ENCODE measurements at places on chromosomes 5 and 9. TPM values are rescaled to one million over a fixed set of nuclear protein-coding genes. Genes with fewer than 3 reads are reported as not detected.
A peak's percentile ranks its signal among the peaks of the same experiment; 100 is the strongest.

Gene SHOC1
- total RNA-seq, result 0.26 TPM

Gene IFNW1
- total RNA-seq, result not detected

Gene CHSY3
- 6.5 TPM for total RNA-seq

Gene PPP2R2B
- not detected for total RNA-seq

Gene CTSL
- 60.2 TPM for total RNA-seq

Gene LCP2
- total RNA-seq, result 1.6 TPM

Gene LVRN
- 0.52 TPM for total RNA-seq

- no peaks in the 10 kb centered on the region for H3K27me3 ChIP-seq
- no peak overlapping the region for H3K27ac ChIP-seq
- no peaks in the 10 kb centered on the region for H3K4me1 ChIP-seq
- H3K4me3 ChIP-seq, result no peak overlapping the region
- no peak for DNase-seq
Measured at GRCh38 chr5:149040421-149040820, 22.4 kb downstream of the SH3TC2 start.

GRCh38 chr9:129989362-129989708 is 53.7 kb downstream of the FNBP1 start:
- H3K4me3 ChIP-seq, result no peak overlapping the region
- no peak for DNase-seq
- H3K4me1 ChIP-seq, result no peaks in the 10 kb centered on the region
- no peaks in the 10 kb centered on the region for H3K27me3 ChIP-seq
- H3K36me3 ChIP-seq, result no peaks in the 10 kb centered on the region

- no peaks in the 10 kb centered on the region for H3K27me3 ChIP-seq
- no peaks in the 10 kb centered on the region for H3K36me3 ChIP-seq
- no peak overlapping the region for H3K4me3 ChIP-seq
- no peak overlapping the region for H3K27ac ChIP-seq
- no peak for DNase-seq
Measured at GRCh38 chr5:122468351-122469116, 156.5 kb downstream of the SNCAIP start.

GRCh38 chr5:26700759-26701384 is 337.5 kb downstream of the CDH9 start:
- no peaks in the 10 kb centered on the region for H3K36me3 ChIP-seq
- DNase-seq, result peak; percentile 6
- no peak overlapping the region for H3K27ac ChIP-seq
- no peaks in the 10 kb centered on the region for H3K27me3 ChIP-seq
- H3K4me1 ChIP-seq, result no peaks in the 10 kb centered on the region

DNA sequence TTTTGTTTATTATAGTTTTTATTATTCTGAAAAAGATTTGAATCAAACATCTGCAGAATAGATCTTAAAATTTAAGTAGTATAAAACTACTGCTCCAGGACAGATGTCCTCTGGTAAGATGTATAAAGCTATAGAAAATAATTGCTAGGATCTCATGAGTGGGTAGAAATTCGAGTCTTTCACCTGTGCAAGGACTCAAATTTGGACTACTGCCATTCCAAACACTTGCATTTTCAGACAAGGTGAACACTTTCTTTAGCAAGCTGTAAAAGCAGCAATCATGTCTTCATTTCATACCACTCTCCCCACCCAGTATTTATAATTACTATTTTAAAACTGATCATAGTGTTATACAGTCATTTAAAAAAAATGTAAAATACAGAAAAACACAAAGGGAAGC is 20.7 kb downstream of the SKP2 start:
- no peaks in the 10 kb centered on the region for H3K27me3 ChIP-seq
- DNase-seq, result no peak
- H3K4me1 ChIP-seq, result no peaks in the 10 kb centered on the region
- H3K4me3 ChIP-seq, result no peak overlapping the region
- H3K27ac ChIP-seq, result no peak overlapping the region

DNA sequence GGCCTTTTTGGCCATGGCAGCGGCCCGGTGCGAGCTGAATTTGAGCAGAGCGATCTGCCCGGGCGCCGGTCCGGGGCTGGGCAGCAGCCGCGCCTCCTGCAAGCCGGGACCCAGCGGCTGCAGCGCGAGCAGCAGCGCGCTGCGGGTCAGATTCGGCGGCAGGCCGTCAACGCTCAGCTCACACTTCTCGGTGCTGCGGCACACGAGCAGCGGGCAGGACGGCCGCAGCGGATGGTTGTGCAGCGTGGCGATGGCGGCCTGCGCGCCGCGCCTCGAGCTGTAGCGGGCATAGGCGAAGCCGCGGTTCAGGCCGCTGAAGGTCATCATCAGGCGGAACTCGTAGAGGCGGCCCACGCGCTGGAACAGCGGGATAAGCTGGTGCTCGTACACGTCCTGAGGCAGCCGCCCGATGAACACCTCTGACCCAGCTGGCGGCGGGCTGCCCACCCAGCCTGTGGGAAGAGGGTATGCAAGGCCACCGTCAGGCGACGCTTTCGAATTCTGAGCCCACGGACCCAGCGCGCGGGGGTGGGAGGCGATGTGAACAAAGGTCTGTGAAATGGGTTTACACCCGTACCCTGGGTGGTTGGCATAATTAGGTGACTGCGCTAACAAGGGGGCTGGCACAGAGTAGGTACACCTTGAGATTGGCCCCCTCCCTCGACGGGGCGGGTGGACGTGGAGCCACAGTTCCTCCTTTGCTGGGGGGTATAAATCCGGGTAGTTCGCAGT is 755 bp downstream of the DND1 start:
- H3K27me3 ChIP-seq, result no peaks in the 10 kb centered on the region
- no peak overlapping the region for H3K27ac ChIP-seq
- peak; percentile 25 for DNase-seq
- H3K4me1 ChIP-seq, result no peaks in the 10 kb centered on the region
- no peak overlapping the region for H3K4me3 ChIP-seq

DNA sequence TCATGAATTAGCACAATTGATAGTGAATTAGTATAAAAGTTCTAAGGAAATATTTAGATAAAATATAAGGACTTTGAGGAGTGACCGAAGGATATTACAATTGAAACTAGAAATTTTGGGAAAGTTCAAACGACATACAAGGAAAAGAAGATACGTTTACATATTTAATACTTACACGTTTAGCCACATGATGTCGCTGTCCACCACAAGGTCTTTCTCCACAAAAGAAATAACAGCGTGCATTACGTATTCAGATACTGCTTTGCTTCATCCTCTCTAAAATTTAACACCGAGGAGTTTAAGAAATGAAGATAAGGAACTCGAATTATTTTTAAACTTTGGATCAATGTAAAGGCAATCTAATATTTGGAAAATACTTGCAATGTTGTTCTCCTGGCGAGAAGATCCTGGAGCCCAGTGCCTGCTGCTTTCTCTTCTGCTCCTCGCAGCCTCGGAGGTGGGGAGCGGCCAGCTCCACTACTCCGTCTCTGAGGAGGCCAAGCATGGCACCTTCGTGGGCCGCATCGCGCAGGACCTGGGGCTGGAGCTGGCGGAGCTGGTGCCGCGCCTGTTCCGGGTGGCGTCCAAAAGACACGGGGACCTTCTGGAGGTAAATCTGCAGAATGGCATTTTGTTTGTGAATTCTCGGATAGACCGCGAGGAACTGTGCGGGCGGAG is at the start of gene PCDHA3:
PCDHA3 (plus strand) TSS at position 242 of the 678 bp plus-strand sequence.
- H3K36me3 ChIP-seq, result no peaks in the 10 kb centered on the region
- no peak within 1 kb of the TSS for H3K27ac ChIP-seq
- DNase-seq, result no peak
- no peak within 1 kb of the TSS for H3K4me3 ChIP-seq
- H3K27me3 ChIP-seq, result no peaks in the 10 kb centered on the region

- H3K4me3 ChIP-seq, result no peak overlapping the region
- no peak for DNase-seq
- no peak overlapping the region for H3K27ac ChIP-seq
- H3K27me3 ChIP-seq, result no peaks in the 10 kb centered on the region
- no peaks in the 10 kb centered on the region for H3K36me3 ChIP-seq
Measured at GRCh38 chr5:126052791-126053190, 370.4 kb upstream of the GRAMD2B start.

DNA sequence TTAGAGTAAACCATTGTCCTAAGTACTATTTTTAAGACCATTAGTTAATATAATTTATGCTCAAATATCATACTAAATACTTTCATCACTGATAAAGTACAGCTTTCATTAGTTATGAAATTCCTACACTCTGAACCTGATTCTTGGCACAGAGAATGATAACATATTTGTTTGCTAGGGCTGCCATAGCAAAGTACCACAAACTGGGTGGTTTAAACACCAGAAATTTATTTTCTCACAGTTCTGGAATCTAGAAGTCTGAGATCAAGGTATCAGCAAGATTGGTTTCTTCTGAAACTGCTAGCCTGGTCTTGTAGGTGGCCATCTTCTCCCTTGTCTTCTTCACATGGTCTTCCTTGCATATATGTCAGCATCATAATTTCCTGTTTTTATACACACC is 608.4 kb downstream of the TLE1 start:
- no peaks in the 10 kb centered on the region for H3K27me3 ChIP-seq
- no peak for DNase-seq
- H3K27ac ChIP-seq, result no peak overlapping the region
- H3K4me3 ChIP-seq, result no peak overlapping the region
- H3K36me3 ChIP-seq, result no peaks in the 10 kb centered on the region

- no peak overlapping the region for H3K4me3 ChIP-seq
- H3K27ac ChIP-seq, result no peak overlapping the region
- no peaks in the 10 kb centered on the region for H3K4me1 ChIP-seq
- H3K36me3 ChIP-seq, result no peaks in the 10 kb centered on the region
- no peaks in the 10 kb centered on the region for H3K27me3 ChIP-seq
- DNase-seq, result no peak
Measured at GRCh38 chr5:151793358-151793757, 21.6 kb downstream of the G3BP1 start.

GRCh38 chr9:120214332-120214731 is 365.6 kb downstream of the CDK5RAP2 start:
- DNase-seq, result no peak
- H3K27me3 ChIP-seq, result no peaks in the 10 kb centered on the region
- H3K4me3 ChIP-seq, result no peak overlapping the region
- H3K4me1 ChIP-seq, result no peaks in the 10 kb centered on the region

DNA sequence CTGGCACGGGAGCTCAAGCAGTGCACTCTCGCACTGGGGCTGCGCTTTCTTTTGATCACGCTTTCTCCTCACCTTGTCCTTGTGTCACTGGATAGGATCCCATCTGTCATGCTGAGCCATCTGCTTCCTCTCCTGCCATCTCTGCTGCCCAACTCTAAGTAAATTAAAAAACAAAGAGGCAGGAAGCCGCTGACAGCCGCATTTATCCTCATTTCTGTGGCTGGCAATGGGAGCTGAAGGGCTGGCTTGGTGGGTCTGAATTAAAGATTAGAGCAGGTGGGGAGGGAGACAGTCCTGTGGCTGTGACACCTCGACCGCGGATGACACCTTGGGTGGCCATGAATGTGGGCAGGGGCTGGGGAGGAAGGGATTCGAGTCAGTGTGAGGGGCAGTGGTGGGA is 159.2 kb upstream of the ALDH1B1 start:
- H3K4me1 ChIP-seq, result no peaks in the 10 kb centered on the region
- H3K36me3 ChIP-seq, result no peaks in the 10 kb centered on the region
- no peak overlapping the region for H3K4me3 ChIP-seq
- no peak overlapping the region for H3K27ac ChIP-seq
- no peak for DNase-seq

DNA sequence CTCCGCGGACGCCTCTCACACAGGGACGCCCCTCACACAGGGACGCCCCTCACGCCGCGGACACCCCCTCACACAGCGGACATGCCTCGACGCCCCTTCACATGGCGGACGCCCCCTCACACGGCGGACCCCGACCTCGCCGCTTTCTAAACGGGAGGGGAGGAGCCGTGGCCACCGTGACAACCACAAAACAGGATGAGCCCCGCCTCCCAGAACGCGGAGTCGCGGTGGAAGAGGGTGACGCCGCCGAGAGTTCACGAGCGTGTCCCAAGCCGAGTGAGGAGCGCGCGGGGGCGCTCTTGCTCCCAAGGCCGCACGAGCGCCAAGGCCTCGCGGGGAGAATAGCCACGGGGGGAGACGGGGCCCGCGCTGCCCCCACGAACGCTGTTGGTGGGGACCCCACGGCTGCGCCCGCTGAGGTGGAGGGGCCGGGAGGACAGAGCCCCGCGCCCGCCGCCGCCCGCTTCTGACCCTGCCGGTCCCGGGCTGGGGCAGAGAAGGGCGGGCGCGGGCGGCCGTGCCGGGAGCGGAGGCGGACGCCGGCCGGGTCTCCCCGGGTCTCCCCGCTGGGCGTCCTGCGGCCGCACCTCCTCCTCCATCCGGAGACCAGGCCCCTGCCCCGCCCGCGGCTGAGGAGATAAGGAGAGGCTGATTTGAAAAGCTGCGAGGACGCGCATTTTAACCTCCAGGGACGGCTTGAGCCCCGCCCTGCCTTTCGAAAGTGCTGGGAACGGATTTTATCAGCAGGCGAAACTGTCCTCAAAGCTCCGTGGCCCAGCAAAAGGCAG is 3.9 kb upstream of the NKD2 start:
- H3K4me3 ChIP-seq, result peak overlapping the region; percentile 11
- no peaks in the 10 kb centered on the region for H3K27me3 ChIP-seq
- peak; percentile 59 for DNase-seq
- H3K4me1 ChIP-seq, result peaks cover 33% of the 10 kb centered on the region
- H3K27ac ChIP-seq, result peak overlapping the region; percentile 63

DNA sequence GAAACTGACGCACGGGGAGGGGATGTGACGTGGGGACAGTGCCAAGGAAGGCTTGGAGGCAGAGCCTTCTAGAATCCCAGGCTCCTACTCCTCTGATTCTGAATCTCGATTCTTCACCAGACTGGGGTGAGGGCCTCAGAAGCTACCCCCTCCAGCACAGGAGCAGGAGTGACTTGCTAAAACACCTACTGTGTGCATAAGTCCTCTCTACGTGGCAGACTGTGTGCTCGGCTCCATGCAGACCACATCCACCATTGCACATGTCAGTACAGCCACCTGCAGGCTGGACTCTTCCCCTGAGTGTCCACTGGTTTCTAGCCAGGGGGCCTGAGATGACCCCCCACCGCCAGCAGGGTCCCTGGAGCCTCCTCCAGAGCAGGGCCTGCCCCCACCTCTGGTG is 71.2 kb upstream of the SARDH start:
- no peaks in the 10 kb centered on the region for H3K27me3 ChIP-seq
- peaks cover 6% of the 10 kb centered on the region for H3K36me3 ChIP-seq
- H3K4me3 ChIP-seq, result no peak overlapping the region
- DNase-seq, result no peak
- no peaks in the 10 kb centered on the region for H3K4me1 ChIP-seq
